Uterine smooth muscle cell (primary cell): ENCODE measurements at places on chromosomes 1 and 21. TPM values are rescaled to one million over a fixed set of nuclear protein-coding genes. Genes with fewer than 3 reads are reported as not detected.

The FAM151A gene
- not detected in 2 replicates for total RNA-seq

The PLPP3 gene
- total RNA-seq, result 10.2 and 14.2 TPM in 2 replicates

The FAM229A gene
- total RNA-seq, result 0.77 and 1.00 TPM in 2 replicates

The OR2M3 gene
- not detected in 2 replicates for total RNA-seq

The ETS2 gene
- total RNA-seq, result 22.5 and 27.0 TPM in 2 replicates

The PAQR6 gene
- 0.22 and 0.37 TPM in 2 replicates for total RNA-seq

The CACNA1S gene
- total RNA-seq, result not detected in 2 replicates

The ACP6 gene
- total RNA-seq, result 3.4 and 6.4 TPM in 2 replicates

The SYCP1 gene
- total RNA-seq, result not detected in 2 replicates

The LRRC8B gene
- 0.75 and 1.8 TPM in 2 replicates for total RNA-seq

The IGFN1 gene
- 4.6 and 12.9 TPM in 2 replicates for total RNA-seq

The GJA9 gene
- 0.11 and 0.12 TPM in 2 replicates for total RNA-seq

The MANEAL gene
- total RNA-seq, result 0.44 and 0.50 TPM in 2 replicates

The WNT2B gene
- 0.75 and 1.2 TPM in 2 replicates for total RNA-seq

The ZFP69B gene
- total RNA-seq, result 2.2 and 5.3 TPM in 2 replicates

The KANK4 gene
- under 0.01 TPM in 1 of 2 replicates, not detected in the other for total RNA-seq

The ATP6V1G3 gene
- not detected in 2 replicates for total RNA-seq

The KCNA2 gene
- not detected in 2 replicates for total RNA-seq

The OR2T11 gene
- not detected in 2 replicates for total RNA-seq

The CCDC190 gene
- total RNA-seq, result 0.11 and 0.12 TPM in 2 replicates

The EPHA2 gene
- 30.3 and 38.4 TPM in 2 replicates for total RNA-seq

The TNFAIP8L2 gene
- total RNA-seq, result not detected in 2 replicates

The SYT6 gene
- total RNA-seq, result not detected in 2 replicates

The OLFML2B gene
- total RNA-seq, result 4.9 and 7.0 TPM in 2 replicates

The CHIT1 gene
- under 0.01 TPM in 1 of 2 replicates, not detected in the other for total RNA-seq

The RNU1-2 gene
- total RNA-seq, result under 0.01 and 2,224 TPM in 2 replicates

The NEXN gene
- total RNA-seq, result 13.5 and 16.0 TPM in 2 replicates

The C1QB gene
- total RNA-seq, result not detected in 2 replicates

The C1QA gene
- total RNA-seq, result not detected in 2 replicates

The ERVH48-1 gene
- total RNA-seq, result under 0.01 TPM in 1 of 2 replicates, not detected in the other

The SUMO3 gene
- 71.0 and 119 TPM in 2 replicates for total RNA-seq

The C1orf116 gene
- under 0.01 TPM in 2 replicates for total RNA-seq

The MSH4 gene
- total RNA-seq, result 0.11 and 0.25 TPM in 2 replicates

The FBLIM1 gene
- total RNA-seq, result 54.5 and 73.2 TPM in 2 replicates

The VHLL gene
- total RNA-seq, result not detected in 2 replicates

The MEX3A gene
- total RNA-seq, result 0.89 and 1.7 TPM in 2 replicates

The CDC7 gene
- total RNA-seq, result 2.9 and 15.5 TPM in 2 replicates

The ADAMTS5 gene
- 4.0 and 4.2 TPM in 2 replicates for total RNA-seq

The SV2A gene
- 23.2 and 39.7 TPM in 2 replicates for total RNA-seq

The MAB21L3 gene
- 0.11 and 0.12 TPM in 2 replicates for total RNA-seq

The ATF6 gene
- total RNA-seq, result 23.9 and 27.4 TPM in 2 replicates

The OR2T12 gene
- total RNA-seq, result not detected in 2 replicates

The GJA4 gene
- not detected in 2 replicates for total RNA-seq

The RAB42 gene
- total RNA-seq, result 2.3 and 3.2 TPM in 2 replicates

The CYP4Z1 gene
- total RNA-seq, result not detected in 2 replicates

The HOOK1 gene
- under 0.01 TPM in 2 replicates for total RNA-seq

The OR2G6 gene
- not detected in 2 replicates for total RNA-seq
